ENCODE measurements at places on chromosomes 3 and 15.

DNA sequence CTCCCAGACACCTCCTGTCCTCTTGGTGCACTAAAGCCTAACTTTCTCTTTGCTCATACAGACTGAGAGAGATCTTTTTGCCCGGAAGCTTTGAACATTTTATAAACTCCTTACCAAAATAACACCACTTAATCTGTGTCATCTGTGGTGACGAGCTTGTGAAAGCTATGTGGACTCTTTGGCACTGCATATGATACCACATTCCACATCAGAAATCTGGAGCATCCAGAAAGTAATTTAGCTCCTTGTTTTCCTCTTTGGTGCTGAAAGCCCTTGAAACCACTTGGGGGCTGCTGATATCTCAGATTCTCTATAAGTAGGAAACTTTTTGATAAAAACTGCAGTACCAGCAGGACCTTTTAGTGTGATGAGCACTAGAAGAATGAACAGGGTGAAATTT is 128.3 kb downstream of the ALCAM start:
- H3K4me3 ChIP-seq: no peak overlapping the region
- H3K27me3 ChIP-seq: no peaks in the 10 kb centered on the region
- H3K4me1 ChIP-seq: no peaks in the 10 kb centered on the region

- no peak for DNase-seq
- no peak overlapping the region for H3K27ac ChIP-seq
- H3K4me1 ChIP-seq: no peaks in the 10 kb centered on the region
- no peaks in the 10 kb centered on the region for H3K27me3 ChIP-seq
- H3K36me3 ChIP-seq: no peaks in the 10 kb centered on the region
- no peak overlapping the region for H3K4me3 ChIP-seq
These were observed 68.9 kb upstream of the RNU6-1 start for GRCh38 chr15:67908756-67909155.

DNA sequence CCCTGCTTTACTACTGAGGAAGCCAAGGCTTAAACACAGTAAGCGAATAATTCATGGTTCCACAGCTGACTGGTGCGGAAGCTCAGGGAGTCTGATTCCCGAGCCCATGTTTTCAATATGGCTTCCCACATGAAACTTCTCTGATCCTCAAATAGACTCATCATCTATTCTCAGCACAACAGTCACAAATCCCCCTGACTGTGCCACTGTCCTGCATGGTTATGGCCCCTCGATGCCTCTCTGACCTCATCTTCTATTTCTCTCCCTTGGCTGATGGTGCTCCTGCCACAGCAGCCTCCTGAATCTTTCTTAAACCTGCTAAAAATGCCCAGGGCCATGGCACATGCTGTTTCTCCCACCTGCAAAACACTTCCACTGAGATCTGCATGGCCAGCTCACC is 43.2 kb downstream of the SRGAP3 start:
- H3K4me1 ChIP-seq: no peaks in the 10 kb centered on the region
- H3K27ac ChIP-seq: no peak overlapping the region
- H3K27me3 ChIP-seq: no peaks in the 10 kb centered on the region
- no peak overlapping the region for H3K4me3 ChIP-seq
- DNase-seq: no peak
- H3K36me3 ChIP-seq: no peaks in the 10 kb centered on the region

- peaks cover 9% of the 10 kb centered on the region for H3K4me1 ChIP-seq
- no peak overlapping the region for H3K27ac ChIP-seq
- H3K27me3 ChIP-seq: peaks cover 94% of the 10 kb centered on the region
- no peaks in the 10 kb centered on the region for H3K36me3 ChIP-seq
These were observed 3.1 kb upstream of the GATA2 start for GRCh38 chr3:128496019-128496601.

DNA sequence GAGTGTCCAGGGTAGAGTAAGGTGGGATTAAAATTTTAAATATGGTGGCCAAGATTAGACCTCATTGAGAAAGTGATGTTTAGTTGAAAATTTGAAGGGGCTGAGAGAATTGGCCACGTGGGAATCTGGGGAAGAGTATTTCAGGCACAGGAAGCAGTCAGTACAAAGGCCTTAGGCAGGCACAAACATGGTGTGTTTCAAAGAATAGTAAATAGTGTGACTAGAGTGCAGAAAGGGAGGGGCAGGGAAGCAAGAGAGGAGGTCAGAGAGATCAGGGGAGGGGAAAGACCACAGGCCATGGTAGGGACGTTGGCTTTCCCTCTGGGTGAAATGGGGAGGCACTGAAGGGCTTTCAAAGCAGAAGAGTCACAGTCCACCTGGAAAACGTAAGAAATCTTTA is 36.6 kb upstream of the POMGNT2 start:
- no peaks in the 10 kb centered on the region for H3K36me3 ChIP-seq
- H3K4me3 ChIP-seq: no peak overlapping the region
- DNase-seq: no peak
- no peaks in the 10 kb centered on the region for H3K4me1 ChIP-seq

DNA sequence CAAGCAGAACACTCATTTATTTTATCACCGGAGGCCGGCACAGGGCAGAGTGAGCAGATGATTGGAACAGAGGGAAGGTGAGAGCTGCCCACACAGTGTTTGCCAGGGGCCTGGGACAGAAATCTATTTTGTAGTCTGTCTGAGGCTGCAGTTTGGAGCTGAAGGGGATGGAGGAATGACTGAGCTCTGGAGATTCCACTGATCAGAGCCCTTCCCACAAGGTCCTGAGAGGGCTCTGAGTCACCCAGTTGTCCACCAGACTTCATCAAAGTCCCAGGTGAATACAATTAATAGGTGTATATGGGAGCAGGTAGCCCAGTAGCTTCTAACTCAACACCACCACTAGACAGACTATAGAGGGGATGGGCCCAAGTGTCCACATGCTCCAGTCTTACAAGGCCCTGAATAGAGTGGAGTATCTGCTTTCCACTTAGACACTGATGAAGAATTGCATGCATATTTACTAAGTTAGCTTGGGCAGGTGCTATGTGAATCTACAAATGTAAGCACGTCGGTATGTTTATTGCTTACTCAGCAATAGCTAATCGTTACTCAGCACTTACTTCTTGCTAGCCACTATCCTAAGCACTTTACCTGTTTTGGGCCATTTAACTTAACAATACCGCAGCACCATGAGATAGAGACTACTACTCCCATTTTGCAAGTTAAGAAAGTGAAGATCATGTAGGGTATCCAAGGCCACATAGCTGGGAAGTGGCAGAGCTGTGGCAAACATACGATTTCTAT is 2.7 kb upstream of the STARD5 start:
- DNase-seq: no peak
- no peak overlapping the region for H3K4me3 ChIP-seq
- H3K27me3 ChIP-seq: no peaks in the 10 kb centered on the region
- H3K4me1 ChIP-seq: no peaks in the 10 kb centered on the region

- H3K27me3 ChIP-seq: no peaks in the 10 kb centered on the region
- H3K4me3 ChIP-seq: no peak overlapping the region
- H3K36me3 ChIP-seq: no peaks in the 10 kb centered on the region
- H3K4me1 ChIP-seq: no peaks in the 10 kb centered on the region
- DNase-seq: no peak
These were observed 65.4 kb downstream of the OXSM start for GRCh38 chr3:25855266-25855784.

GRCh38 chr3:52518723-52519444 is 14.8 kb downstream of the NT5DC2 start:
- H3K27ac ChIP-seq: no peak overlapping the region
- no peaks in the 10 kb centered on the region for H3K36me3 ChIP-seq
- H3K4me3 ChIP-seq: no peak overlapping the region
- no peaks in the 10 kb centered on the region for H3K4me1 ChIP-seq

DNA sequence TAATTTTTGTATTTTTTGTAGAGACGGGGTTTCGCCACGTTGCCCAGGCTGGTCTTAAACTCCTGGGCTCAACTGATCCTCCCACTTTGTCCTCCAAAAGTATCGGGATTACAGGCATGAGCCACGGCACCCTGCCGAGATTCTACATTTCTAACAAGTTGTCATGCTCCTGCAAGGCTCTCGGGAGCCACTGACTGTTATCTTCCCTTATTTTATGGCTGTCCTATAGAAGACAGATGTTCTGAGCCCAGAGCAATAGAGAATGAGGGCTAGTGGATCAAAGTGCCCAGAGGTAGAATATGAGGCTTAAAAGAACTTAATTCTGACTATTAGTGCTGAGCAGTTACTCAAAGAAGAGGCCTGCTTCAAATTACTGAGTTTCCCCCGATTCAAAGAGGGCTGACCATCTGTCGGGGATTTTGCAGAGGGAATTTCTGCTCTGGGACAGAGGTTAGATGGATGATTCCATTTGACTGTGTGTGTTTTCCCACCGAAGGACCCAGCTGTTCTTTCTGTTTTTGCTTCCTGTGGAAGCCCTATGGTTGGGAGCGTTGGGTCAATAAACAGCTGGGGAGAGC is 39.5 kb downstream of the ITPR1 start:
- H3K27ac ChIP-seq: peak overlapping the region; percentile 56
- no peaks in the 10 kb centered on the region for H3K27me3 ChIP-seq
- H3K36me3 ChIP-seq: no peaks in the 10 kb centered on the region
- no peak overlapping the region for H3K4me3 ChIP-seq
- DNase-seq: no peak
- H3K4me1 ChIP-seq: peaks cover 5% of the 10 kb centered on the region

DNA sequence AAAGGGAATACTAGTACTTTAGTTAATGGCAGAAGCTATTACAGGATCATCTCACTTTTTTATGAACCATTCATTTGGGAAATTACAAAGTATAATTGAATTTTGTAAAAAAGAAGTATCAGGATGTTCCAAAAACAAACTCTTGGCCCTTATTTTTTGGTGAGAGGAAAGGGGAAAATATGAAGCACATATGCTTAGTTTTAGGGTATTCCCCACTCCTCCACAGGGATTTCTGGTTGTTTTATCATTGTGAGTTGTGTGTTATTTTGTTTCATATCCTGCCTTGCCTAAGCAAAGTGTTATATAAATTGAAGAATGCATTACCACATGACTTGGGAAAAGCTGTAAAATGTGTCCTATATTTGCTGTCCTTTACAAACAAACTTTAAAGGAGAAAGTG is 227.0 kb downstream of the FMN1 start:
- no peak overlapping the region for H3K27ac ChIP-seq
- H3K36me3 ChIP-seq: no peaks in the 10 kb centered on the region
- H3K27me3 ChIP-seq: no peaks in the 10 kb centered on the region
- no peak for DNase-seq
- H3K4me3 ChIP-seq: no peak overlapping the region

DNA sequence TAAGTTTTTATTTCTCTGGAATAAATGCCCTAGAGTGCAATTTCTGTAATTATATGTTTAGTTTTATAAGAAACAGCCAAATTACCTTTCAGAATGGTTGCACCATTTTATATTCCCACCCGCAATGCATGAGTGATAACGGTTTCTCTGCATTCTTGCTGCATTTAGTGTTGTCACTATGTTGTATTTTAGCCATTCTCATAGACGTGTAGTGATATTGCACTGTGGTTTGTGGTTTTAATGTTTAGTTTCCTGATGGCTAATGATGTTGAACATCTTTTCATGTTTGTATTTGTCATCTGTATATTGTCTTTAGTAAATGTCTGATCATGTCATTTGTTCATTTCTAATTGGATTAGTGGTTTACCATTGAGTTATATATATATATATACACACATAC is 73.0 kb upstream of the GOLIM4 start:
- H3K36me3 ChIP-seq: no peaks in the 10 kb centered on the region
- no peak overlapping the region for H3K27ac ChIP-seq
- no peaks in the 10 kb centered on the region for H3K4me1 ChIP-seq
- no peak overlapping the region for H3K4me3 ChIP-seq
- H3K27me3 ChIP-seq: no peaks in the 10 kb centered on the region

GRCh38 chr3:462851-463250 is 266.3 kb downstream of the CHL1 start:
- H3K27me3 ChIP-seq: no peaks in the 10 kb centered on the region
- no peak for DNase-seq
- no peak overlapping the region for H3K4me3 ChIP-seq
- no peaks in the 10 kb centered on the region for H3K36me3 ChIP-seq

GRCh38 chr15:39025881-39026280 is 461.3 kb upstream of the RASGRP1 start:
- no peaks in the 10 kb centered on the region for H3K36me3 ChIP-seq
- H3K4me3 ChIP-seq: no peak overlapping the region
- no peak overlapping the region for H3K27ac ChIP-seq
- H3K27me3 ChIP-seq: no peaks in the 10 kb centered on the region

- no peaks in the 10 kb centered on the region for H3K27me3 ChIP-seq
- no peak for DNase-seq
- H3K27ac ChIP-seq: peak overlapping the region; percentile 38
- H3K4me1 ChIP-seq: no peaks in the 10 kb centered on the region
These were observed 57.1 kb upstream of the TLE3 start for GRCh38 chr15:70154718-70155347.

- H3K27ac ChIP-seq: no peak overlapping the region
- H3K4me1 ChIP-seq: no peaks in the 10 kb centered on the region
- no peak overlapping the region for H3K4me3 ChIP-seq
- no peak for DNase-seq
- H3K36me3 ChIP-seq: no peaks in the 10 kb centered on the region
- H3K27me3 ChIP-seq: no peaks in the 10 kb centered on the region
These were observed 174.6 kb downstream of the AKAP13 start for GRCh38 chr15:85554852-85555521.

DNA sequence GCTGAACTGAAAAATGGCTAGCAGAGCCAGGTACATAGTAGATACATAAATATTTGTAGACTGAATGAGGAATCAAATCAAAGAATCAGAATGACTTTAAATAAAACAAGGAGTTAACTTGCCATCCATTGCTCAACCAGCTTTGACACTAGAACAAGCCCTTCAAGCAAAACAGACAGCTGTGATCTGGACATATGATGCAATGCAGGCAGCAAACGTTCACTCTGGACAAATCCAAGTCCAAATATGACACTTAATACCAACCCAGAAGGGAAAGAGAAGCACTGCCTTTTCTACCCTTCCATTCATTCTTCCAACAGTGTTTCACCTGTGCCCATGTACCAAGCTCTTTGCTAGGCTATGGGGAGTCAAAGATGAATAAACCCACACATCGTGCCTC is 4.5 kb downstream of the THRB start:
- H3K4me1 ChIP-seq: peaks cover 8% of the 10 kb centered on the region
- H3K4me3 ChIP-seq: no peak overlapping the region
- no peaks in the 10 kb centered on the region for H3K36me3 ChIP-seq
- peak overlapping the region; percentile 54 for H3K27ac ChIP-seq
- no peak for DNase-seq
